Dorsolateral prefrontal cortex (tissue), 122 donors: ENCODE measurements at places on chromosomes 6 and 20.

- no peak for DNase-seq
Measured at GRCh38 chr6:11791354-11792107, 12.9 kb upstream of the ADTRP start.

DNA sequence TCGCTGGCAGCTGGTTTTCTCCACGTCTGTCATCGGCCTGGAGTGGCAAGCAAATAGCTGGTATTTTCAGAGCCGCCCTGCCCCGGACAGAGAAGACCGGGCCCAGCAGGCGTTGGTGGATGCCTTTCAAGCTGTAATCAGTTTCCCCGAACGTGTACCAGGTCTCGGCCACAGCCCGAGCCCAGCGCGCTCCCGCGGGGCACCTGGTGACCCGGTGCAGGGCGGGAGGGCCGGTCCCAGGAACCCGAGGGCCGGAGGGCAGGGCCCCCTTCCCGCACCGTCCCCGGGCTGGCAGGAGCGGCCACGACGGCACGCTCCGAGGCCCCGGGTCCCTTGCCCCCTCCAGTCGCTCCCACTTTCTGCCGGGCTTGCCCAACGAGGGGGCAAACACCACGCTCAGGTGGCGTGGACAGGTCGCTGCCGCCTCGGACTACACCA is 348 bp upstream of the PYGB start:
- no peak for DNase-seq

- DNase-seq, result no peak
Measured at GRCh38 chr6:28269492-28269891, 2.5 kb downstream of the ZSCAN26 start.

- no peak for DNase-seq
Measured at GRCh38 chr20:9460518-9460917, 53.9 kb upstream of the LAMP5 start.

GRCh38 chr6:161575523-161576254 is 301.8 kb upstream of the AGPAT4 start:
- DNase-seq, result no peak

DNA sequence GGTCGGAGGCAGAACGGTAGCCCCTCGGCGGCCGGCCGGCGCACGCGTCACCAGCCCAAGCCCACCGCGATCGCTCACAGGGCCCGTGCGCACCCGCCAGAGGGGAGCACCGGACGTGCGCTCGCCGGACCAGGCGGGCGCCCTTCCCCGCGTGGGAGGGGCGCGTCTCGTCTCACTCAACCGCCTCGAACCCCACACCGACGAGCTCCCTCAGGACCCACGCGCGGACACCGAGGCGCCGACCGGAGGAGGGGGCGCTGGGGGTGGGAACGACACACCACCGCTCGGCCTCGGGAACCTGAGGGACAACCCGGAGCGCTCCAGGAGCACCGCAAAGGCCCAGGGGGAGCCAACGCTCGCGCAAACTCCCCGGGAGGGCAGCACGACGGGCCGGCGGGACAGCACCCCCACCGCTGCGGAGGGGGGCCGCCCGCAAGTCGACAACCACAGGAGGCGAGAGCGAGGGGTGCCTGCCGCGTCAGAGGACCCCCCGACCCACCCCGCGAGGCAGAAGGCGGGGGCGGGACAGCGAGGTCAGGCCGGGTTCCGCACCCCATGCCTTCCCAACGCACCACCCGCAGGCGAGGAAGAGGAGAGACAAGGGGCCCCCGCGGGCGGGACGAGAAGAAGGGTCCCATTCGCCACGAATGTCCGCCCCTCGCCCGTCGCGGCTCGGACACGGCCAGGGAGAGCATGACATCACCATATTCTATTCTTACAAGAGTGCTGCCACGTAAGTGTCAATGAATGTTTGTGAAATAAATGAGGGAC is 512.7 kb upstream of the ZNF337 start:
- DNase-seq, result no peak

DNA sequence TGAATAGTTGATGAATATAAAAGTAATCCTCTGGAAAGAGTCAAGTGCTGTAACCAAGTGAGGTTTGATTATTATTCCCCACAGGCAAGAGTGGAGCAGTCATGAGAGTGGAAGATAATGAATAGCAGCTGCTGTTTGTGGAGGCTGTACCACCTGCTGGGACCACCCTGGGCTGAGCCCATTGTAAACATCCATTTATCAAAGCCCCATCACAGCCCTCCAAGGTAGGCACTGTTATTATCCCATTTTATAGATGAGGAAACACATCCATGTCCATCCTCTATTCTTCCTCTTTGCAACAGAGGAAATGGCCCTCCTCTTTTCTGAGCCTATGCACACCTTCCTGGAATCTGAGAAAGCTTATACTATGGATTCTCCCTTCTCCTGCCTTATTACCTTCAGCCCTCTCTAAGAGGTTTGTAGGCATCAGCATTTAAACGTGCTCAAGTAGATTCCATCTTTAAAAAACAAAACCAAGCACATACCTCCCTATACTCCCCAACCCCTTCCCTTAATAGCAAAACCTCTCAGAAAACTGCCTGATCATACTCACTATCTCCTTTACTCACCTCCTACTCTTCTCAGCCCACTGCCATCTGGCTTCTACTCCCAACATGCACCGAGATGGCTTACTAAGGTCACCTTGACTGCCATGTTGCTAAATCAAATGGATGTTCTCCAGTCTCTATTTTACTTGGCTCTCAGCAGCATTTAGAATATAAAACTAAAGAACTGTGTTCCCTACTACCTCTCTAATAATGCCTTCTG is 37.1 kb downstream of the CDH22 start:
- no peak for DNase-seq

DNA sequence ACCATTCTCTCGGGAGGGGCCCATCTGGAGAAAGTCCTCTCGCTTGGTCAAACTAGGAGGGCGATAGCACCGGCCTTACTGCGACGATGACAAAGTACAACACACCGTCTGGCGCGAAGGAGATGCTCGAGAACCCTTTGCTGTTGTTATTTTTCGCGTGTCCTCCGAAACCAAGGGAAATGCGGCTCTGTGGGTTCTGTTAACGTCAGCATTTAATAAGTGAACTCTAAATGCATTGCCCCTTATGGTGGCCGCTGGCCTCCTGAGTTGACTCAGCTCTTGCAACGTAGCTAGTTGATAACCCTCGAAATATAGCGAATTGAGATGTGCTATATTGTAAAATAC is 577 bp upstream of the SCAND1 start:
- no peak for DNase-seq

- no peak for DNase-seq
Measured at GRCh38 chr20:49810491-49811190, 2.0 kb upstream of the SLC9A8 start.

DNA sequence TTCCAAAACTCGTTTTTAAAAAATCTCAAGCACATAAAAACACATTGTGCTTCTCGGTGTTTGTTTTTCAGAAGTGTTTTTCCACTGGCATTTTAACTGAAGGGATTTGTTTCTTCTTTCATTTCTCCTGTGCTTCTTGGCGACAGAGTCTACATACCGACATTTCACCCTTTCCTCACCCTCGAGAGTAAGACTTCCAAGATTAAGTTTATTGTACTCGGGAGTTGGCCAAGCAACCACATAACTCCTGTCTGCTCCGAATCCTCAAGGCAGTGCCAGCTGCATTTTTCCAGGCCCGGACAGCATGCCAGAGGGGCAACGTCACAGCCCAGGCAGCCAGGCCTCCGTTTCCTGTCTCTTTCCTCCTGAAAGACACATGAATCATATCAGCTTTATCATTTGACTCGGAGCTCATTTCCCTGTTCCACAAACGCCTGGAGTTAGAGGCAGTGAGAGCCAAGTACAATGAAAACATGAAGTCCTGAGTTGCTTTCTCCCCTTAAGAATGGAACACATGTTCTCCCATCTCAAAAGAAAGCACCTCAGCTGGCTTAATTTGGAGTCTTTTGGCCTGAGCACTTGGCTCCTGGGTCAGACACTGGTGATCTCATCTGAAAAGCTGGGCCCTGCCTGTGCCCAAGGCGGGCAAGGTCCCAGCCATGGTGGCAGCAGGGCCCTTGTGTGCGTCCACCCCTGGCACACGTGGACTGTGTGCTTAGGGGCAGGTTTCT is 23.2 kb upstream of the FAM50B start:
- DNase-seq, result no peak

DNA sequence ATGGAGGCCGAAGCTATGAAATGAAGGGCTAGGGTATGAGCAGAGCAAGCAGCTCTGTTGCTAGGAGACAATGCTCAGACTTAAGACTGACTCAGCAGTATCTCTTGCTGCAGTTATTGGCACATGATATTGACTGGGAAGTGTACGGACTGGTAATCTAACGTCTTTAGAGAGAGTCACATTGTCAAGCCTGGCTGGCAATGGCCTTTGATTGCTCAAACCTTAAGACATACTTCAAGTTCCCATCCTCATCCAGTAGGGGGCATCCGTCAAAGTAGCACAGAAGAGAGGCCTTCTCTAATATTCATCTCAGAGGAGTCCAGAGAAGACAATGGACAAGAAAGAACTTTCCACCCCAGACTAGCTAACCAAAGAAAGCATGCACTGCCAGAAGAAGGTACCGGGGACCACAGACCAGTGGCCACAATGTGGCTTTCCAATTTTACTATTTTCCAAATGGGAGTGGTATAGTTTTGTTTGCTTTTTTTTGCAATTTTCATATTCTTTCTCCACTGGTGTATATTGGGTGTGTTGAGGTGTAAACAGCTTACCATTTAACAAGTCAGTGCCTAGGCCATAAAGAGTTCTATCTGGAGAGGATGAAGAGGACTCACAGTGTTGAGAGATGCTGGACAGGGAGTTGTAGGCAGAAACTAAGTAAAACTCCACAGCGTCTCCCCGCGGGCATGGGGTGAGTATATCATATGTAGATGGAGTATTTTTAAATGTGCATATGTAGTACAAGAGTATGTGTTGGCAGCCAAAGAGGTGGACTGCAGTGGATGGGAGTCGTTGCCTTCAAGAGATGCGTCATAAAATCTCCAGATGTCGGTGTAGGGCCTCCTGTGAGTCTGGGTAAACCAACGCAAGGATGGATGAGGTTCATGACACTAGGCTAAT is 36.7 kb downstream of the LRFN2 start:
- DNase-seq, result no peak

GRCh38 chr6:94769197-94769596 is 808.1 kb upstream of the MANEA start:
- DNase-seq, result no peak

- no peak for DNase-seq
Measured at GRCh38 chr6:25088513-25088912, 152.8 kb upstream of the RIPOR2 start.

DNA sequence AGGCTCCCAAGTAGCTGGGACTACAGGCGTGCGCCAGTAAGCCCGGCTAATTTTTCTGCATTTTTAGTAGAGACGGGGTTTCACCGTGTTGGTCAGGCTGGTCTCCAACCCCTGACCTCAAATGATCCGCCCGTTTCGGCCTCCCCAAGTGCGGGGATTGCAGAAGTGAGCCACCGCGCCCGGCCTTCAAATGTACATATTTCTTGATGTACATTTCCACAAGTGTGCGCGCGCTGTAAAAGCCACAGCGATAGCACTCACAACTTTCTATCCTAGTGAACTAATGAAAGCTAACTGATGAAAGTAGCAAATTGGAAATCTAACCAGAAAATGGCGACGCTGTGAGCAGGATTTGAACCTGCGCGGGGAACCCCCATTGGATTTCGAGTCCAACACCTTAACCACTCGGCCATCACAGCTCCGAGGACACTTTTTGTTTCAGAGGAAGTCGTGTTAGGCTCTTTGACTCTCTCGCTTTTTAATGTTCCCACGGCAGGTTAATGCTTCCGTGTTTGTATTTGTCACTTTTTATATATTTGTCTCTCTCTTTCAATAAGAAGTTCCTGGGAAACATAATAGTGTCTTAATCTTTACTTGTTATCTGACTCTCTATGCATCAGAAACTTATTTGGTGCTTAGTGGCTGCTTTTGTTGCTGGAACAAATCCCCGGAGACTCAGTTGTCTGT is 199.4 kb upstream of the ZNF184 start:
- no peak for DNase-seq

- no peak for DNase-seq
Measured at GRCh38 chr6:51289041-51289440, 470.4 kb downstream of the TFAP2B start.

GRCh38 chr6:27251112-27251605 is 3.7 kb downstream of the PRSS16 start:
- DNase-seq, result no peak

GRCh38 chr6:27592481-27593199 is 119.7 kb upstream of the ZNF184 start:
- no peak for DNase-seq

DNA sequence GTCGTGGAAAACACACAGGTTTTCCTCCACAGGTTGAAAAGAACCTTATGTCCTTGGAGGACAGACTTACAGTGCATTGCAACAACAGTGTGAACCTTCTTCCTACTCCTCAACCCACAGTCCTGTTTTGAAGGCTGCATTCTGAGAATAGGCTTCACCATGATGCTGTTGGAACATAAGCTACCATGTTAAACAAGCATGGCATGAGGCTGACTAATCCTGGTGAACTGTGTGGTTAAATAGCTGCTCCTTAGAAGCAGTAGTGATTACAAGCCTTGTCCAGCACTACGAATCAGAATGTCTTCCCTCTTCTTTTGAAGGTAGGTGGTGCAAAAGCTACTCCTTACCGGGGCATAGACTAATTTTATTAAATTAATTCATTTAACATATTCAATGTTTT is 368.5 kb upstream of the EPHA7 start:
- DNase-seq, result no peak
